ENCODE measurements at places on chromosomes 11 and 22.

GRCh38 chr11:13876423-13876822 is 86.1 kb upstream of the SPON1 start:
- no peak overlapping the region for H3K4me3 ChIP-seq
- no peak overlapping the region for H3K27ac ChIP-seq
- H3K36me3 ChIP-seq, result no peaks in the 10 kb centered on the region
- H3K27me3 ChIP-seq, result peaks cover 4% of the 10 kb centered on the region
- no peaks in the 10 kb centered on the region for H3K4me1 ChIP-seq

GRCh38 chr11:80458376-80458775 is 1017.5 kb upstream of the TENM4 start:
- no peaks in the 10 kb centered on the region for H3K4me1 ChIP-seq
- H3K27me3 ChIP-seq, result no peaks in the 10 kb centered on the region
- no peaks in the 10 kb centered on the region for H3K36me3 ChIP-seq
- H3K4me3 ChIP-seq, result no peak overlapping the region

- no peak for DNase-seq
- no peaks in the 10 kb centered on the region for H3K27me3 ChIP-seq
- H3K4me1 ChIP-seq, result no peaks in the 10 kb centered on the region
Measured at GRCh38 chr11:61153593-61154095, 7.6 kb downstream of the VPS37C start.

DNA sequence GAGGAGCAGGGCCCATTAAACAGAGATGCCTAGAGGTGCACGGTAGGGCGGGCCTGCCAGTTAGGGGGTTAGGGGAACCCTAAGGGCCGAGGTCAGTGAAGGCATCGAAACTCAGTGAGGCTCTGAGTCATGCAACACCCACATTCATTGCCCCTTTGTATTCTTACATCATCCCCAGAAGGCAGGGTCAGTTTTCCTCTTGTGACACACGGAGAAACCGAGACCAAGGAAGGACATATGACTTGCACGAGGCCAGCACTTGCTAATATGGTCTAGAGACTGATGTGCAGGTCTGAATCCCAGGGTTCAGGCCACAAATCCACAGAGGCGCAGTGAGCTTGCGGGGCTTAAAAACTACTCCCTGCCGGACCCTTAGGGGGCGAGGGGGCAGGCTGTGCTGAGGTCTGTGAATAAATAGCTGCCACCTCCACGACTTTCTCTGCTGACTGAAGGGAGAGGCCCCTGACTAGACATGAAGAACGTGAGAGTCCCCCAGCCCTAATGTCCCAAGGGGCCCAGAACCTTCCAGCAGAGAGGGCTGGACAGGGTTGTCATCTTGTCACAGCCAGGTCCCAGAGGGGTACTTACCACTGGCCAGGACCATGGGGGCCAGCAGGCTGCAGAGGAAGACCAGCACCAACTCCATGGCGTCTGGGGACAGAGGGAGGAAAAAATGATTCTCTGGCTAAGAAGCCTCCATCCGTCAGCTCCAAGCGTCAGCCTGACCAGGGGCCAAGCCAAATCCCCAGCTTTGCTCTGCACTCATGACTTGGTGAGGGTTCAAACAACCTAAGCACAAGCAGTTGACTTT is 17.8 kb upstream of the FXYD2 start:
- H3K27me3 ChIP-seq, result no peaks in the 10 kb centered on the region
- H3K36me3 ChIP-seq, result peaks cover 53% of the 10 kb centered on the region
- peaks cover 43% of the 10 kb centered on the region for H3K4me1 ChIP-seq
- DNase-seq, result no peak

DNA sequence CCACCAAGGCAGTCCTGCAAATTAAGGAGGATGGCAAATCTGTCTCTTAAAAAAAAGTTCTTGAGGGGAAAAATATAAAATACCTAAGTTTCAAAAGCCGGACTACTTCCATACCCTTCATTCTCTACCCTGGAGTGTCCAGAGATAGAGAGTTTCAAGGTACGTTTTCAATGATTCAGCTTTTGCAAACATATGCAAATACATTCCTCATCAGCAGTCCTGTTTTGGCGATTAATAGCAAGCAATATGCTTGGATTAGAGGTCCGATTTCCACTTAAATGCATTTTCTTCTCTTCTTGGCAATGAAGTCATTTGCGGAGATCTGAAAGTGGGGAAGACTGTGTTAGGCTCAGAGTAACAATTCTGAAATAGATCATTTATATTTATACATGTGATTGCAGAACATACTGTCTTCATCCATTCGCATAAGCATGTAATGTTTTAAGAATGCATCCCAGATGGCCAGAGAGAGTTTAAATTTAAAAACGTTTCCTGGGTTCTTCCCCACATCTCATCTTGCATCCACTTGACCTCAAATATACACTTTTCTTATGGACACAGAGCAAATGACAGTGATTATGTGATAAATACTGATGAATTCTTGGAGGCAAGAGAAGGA is 13.8 kb upstream of the TFIP11 start:
- no peak overlapping the region for H3K4me3 ChIP-seq
- H3K27me3 ChIP-seq, result no peaks in the 10 kb centered on the region
- no peaks in the 10 kb centered on the region for H3K4me1 ChIP-seq
- no peak for DNase-seq
- no peak overlapping the region for H3K27ac ChIP-seq

DNA sequence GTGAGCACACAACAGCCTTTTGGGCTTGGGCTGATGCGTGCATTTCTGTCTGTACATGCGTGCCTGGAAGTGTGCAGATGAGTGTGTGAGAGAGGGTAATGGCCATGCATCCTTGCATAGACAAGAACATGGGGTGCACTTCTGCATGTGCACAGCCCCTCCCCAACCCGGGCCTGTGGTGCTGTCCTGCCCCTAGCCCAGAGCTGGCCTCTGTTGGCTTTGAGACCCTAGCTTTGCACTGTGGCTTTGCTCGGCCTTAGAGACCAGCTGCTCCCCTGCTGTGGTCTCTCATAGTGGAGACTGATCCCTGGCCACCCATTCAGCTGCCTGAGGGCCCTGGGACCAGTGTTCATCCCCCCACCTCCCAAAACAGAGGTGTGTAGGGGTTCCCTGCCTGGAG is 25.4 kb downstream of the ST3GAL4 start:
- H3K4me1 ChIP-seq, result no peaks in the 10 kb centered on the region
- H3K36me3 ChIP-seq, result no peaks in the 10 kb centered on the region
- H3K4me3 ChIP-seq, result no peak overlapping the region
- no peak overlapping the region for H3K27ac ChIP-seq

DNA sequence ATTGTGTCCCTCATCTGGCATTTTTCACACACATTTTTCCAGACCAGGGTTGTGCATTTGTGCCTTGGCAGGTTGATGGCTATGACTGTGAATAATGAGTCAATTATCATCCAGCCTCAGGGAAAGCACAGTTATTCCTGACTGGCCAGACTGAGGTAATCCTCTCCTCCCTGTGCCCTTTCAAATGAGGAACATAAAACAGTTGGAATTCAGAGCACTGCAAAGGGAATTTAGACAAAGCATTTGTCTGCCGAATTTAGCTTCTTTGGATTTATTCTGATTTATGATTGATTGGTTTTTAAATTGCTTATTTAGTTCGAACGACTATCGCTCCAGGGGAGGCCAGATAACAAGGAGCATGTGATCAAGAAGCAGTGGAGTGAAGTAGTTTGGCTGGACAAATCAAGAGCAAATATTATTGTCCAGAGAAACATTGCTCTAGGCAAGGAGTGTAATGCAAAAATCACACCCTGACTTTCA is 30.8 kb upstream of the RAG2 start:
- H3K4me1 ChIP-seq, result peaks cover 83% of the 10 kb centered on the region
- H3K4me3 ChIP-seq, result no peak overlapping the region
- H3K36me3 ChIP-seq, result no peaks in the 10 kb centered on the region

- no peak overlapping the region for H3K4me3 ChIP-seq
- H3K27me3 ChIP-seq, result no peaks in the 10 kb centered on the region
- no peaks in the 10 kb centered on the region for H3K4me1 ChIP-seq
- DNase-seq, result no peak
- no peak overlapping the region for H3K27ac ChIP-seq
Measured at GRCh38 chr11:26018336-26018735, 313.6 kb upstream of the ANO3 start.

- H3K36me3 ChIP-seq, result no peaks in the 10 kb centered on the region
- H3K27ac ChIP-seq, result no peak overlapping the region
- H3K4me3 ChIP-seq, result no peak overlapping the region
- H3K4me1 ChIP-seq, result no peaks in the 10 kb centered on the region
Measured at GRCh38 chr22:19706661-19707151, 7.6 kb upstream of the SEPTIN5 start.

DNA sequence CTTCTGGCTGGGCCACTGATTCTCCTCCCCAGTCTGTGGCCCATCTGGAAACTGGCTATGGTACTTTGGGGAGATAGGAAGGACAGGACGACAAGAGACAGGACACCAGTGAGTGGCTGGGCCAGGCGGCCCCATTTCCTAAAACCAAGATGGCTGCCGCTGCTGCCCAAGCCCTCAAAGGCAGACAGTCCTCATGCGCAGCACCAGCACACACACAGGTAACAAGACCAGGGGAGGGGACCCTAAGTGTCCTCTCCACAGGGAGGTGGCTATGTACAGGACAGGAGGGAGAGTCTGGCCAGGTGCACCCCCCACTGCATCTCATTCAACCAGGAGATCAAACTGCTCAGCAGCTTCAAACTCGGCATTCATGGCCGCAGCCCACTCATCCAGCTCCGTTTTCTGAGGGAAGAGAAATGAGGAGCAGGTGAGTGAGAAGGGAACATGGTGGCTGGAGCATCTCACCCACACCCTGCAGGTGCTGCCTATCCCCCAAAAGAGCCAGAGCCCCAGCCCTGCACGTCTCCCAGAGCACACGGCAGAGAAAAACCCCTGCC is 5.0 kb downstream of the CDCA5 start:
- no peak for DNase-seq

DNA sequence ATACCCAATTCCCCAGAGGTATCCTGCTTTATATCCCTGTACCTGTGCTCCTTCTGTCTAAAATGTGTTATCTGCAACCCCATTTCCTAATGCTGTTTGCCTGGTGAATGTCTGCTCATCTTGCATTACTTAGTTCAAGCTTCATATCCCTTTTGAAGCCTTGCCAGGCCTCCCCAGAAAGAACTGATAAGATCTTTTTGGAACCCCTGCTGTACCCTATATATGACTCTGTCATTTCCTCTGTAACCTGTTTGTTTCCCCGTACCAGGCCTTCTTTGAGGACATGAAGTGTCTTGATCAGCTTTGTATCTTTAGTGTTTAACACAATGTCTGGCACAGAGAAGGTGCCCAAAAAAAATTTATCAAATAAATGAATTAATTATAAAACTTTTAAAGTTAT is 77.6 kb downstream of the LIF start:
- H3K27ac ChIP-seq, result peak overlapping the region; percentile 50
- H3K4me1 ChIP-seq, result peaks cover 32% of the 10 kb centered on the region
- no peak overlapping the region for H3K4me3 ChIP-seq
- DNase-seq, result peak; percentile 56

DNA sequence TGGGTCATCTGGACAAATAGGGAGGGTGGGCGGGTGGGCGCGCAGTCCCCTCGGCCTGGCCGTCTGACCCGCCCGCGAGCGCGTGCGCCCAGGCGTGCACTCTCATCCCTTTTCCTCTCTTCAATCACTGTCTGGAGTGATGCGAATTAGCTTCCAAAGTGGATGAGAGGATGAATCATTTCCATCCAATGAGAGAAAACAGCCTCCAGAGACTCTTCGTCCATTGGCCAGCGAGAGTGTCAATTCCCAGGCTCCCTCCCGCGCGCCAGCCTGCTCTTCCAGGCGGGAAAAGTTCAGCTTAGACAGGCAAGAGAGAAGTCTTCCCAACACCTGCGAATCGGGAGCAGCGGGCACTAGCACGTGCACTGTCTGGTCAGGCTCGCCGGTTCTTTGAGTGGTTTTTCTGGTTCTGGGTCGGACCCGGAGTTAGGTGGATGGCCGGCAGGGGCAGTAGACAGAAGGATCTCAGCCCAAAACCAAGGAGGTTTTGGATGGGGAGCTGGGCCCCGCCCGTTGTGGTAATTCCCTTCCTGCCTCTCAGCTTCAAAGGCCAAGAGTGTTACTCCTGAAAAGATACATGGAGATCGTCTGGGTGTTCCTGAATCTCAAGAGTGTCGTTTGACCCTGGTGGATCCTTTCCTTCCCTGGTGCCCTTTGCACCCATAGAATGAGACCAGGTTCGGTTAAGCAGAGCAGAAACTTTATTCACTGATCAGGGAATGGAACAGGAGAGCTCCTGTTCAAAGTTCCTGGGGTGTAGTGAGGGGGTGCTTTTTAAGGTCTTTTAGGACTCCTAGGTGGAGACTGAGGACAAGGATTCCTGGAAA is 33.4 kb upstream of the GLYATL1 start:
- no peak for DNase-seq
- peaks cover 3% of the 10 kb centered on the region for H3K27me3 ChIP-seq
- H3K36me3 ChIP-seq, result no peaks in the 10 kb centered on the region
- H3K4me1 ChIP-seq, result no peaks in the 10 kb centered on the region
- H3K4me3 ChIP-seq, result no peak overlapping the region

- H3K36me3 ChIP-seq, result no peaks in the 10 kb centered on the region
- no peaks in the 10 kb centered on the region for H3K27me3 ChIP-seq
- H3K4me3 ChIP-seq, result no peak overlapping the region
Measured at GRCh38 chr11:84655712-84656111, 971.4 kb downstream of the DLG2 start.

DNA sequence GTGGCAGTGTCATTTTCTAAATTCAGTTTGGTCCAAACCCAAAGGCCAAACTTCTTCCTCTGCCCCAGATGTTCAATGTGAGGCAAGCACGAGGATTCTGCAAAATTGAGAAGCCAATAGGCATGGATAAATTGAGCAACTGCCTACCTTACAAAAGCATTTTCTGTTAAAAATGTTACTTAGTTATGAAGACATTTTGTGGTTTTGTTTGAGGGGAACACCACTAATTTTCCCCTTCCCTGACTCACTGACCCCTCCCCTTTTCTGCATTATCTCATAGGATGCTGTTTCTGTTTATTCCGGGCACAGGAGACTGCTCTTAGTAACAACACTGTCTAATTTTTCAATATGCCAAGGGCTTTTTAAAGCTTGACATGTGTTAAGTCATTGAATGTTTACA is 462.8 kb downstream of the INSC start:
- DNase-seq, result no peak
- no peak overlapping the region for H3K4me3 ChIP-seq
- no peak overlapping the region for H3K27ac ChIP-seq

- no peaks in the 10 kb centered on the region for H3K27me3 ChIP-seq
- peak; percentile 99 for DNase-seq
- peak within 1 kb of the TSS; percentile 98 for H3K27ac ChIP-seq
- peaks cover 50% of the 10 kb centered on the region for H3K4me1 ChIP-seq
Measured at GRCh38 chr11:33161120-33162005, at the start of gene CSTF3. CSTF3 (minus strand) TSS chr11:33161480; CDS start chr11:33161325, 155 bp downstream.
